ENCODE measurements at places on chromosomes 6 and 20. TPM values are rescaled to one million over a fixed set of nuclear protein-coding genes. Genes with fewer than 3 reads are reported as not detected.

DNA sequence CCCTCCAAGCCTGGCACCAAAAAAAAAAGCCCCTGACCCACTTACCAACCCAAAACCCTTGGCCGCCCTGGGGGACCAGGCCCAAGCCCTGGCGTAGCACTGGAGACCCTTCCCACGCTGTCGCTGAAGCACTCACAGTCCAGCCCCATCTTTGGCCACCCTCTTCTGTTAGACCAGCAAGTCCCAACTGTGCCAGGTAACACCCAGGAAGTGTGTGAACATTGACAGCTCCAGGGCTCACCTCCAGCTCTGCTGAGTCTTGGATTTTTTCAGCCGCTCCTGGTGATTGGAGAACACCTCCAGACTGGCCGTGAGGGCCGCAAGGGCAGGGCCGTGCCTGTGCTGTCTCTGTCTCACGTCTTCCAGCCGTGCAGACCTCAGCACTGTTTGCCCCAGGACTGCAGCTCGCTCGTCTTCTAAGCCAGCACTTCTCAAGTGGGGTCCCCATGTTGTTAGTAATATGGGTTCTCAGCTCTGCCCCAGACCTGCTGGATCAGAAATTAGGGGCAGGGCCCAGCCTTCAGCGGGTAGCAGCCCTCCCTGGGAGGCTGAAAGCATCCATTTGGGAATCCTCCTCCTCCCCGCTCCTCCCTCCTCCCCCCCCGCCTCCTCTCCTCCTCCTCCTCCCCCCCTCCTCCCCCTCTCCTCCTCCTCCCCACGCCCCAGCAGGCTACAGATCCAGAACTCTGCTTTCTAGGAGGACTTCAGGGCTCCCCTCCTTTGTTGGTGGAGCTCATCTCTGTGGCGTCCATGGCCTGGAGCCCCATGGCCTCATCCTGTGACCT lies 18.1 kb downstream of the NPEPL1 start:
- no peak for DNase-seq

- no peak for DNase-seq
These were observed 126.8 kb upstream of the SAMD5 start for GRCh38 chr6:147381712-147382111.

GRCh38 chr20:18734525-18735189 lies 78.9 kb upstream of the SCP2D1 start:
- no peak for DNase-seq

GRCh38 chr20:60294632-60295031 lies 336.4 kb downstream of the CDH26 start:
- no peak for DNase-seq

DNA sequence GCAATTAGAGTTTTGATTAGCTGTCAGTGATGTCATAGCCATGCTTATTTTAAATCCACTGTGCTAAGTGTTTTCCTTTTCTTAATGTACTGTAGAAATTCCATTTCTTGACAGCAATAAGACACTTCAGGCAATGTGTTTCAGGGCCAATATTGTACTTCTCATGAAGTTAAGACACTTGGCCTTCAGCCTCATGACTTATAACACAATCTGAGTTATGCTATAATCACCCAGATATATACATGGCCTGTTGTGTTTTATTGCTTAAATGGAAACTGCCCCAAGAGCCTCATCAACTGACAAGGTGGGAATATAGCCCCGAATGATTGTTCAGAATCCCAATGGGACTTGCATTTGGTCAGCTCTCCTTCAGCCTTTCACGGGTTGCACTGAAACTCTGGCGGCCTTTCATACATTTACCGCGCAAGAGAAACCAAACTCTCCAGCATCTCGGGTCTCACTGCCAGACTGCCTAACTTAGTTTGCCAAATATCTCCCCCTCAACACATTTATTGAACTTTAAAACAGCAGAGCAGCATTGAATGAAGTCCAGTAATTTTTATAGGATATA lies 44.2 kb upstream of the TBX18 start:
- no peak for DNase-seq

GRCh38 chr6:27145731-27146455 lies 101.6 kb upstream of the PRSS16 start:
- peak; percentile 86 for DNase-seq

- no peak for DNase-seq
These were observed 13.5 kb upstream of the PREX1 start for GRCh38 chr20:48841196-48841874.

GRCh38 chr20:22974354-22974753 lies 60.8 kb upstream of the SSTR4 start:
- peak; percentile 49 for DNase-seq

GRCh38 chr6:71157345-71157744 lies 131.3 kb upstream of the OGFRL1 start:
- no peak for DNase-seq

- no peak for DNase-seq
These were observed 91.3 kb upstream of the TNFAIP3 start for GRCh38 chr6:137775720-137776119.

DNA sequence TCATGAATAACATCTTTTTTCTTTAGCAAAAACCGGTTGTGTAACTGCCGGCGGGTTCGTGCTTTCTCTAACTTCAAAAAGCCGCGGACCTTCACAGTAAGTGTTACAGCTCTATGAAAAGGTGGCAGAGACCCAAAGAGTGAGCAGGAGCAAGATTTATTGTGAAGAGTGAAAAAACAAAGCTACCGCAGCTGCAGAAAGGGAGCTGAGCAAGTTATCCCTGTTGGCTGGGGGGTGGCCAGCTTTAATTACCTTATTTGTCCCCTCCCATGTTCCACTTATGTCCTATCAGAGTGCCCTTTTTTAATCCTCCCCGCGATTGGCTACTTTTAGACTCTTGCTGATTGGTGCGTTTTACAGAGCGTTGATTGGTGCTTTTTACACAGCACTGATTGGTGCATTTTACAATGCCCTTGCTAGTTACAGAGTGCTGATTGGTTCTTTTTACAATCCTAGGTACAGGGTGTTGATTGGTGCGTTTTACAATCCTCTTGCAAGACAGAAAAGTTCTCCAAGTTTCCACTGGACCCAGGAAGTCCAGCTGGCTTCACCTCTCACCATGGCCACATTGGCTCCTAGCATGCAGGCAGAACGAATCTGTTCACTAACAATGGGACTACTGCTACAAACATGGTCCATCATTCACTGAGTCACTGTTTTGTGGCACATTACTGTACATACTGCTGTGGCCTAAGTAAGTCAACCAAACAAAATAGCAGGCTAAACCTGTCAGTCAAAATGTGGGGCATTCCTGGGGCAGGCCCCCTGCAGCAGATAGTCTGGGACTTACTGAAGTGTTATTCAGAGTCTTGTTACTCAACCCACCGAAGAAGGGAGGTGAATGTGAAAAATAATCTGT lies 52.8 kb downstream of the MYLIP start:
- no peak for DNase-seq

DNA sequence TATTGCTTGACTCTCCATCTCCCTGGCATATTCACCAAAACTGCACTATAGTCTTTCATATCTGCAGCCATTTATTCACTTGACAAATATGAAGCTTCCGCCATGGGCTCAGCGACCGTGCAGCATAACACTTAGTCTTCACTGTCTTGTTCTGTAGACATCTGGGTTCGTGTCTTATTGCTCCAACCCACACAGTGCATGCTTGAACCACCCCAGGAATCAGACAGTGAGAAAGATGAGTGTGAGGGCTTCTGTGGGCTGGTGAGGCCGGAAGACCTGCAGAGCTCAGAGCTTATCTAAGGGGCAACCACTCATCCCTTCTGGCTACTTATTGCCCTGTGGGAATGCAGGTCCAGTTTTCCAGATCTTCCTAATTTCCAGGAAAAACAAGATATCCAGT lies 19.9 kb upstream of the FAM50B start:
- no peak for DNase-seq

GRCh38 chr6:24595910-24596525 lies 50.0 kb downstream of the KIAA0319 start:
- no peak for DNase-seq

- DNase-seq: no peak
These were observed 75.9 kb upstream of the RALGAPA2 start for GRCh38 chr20:20788308-20788707.

DNA sequence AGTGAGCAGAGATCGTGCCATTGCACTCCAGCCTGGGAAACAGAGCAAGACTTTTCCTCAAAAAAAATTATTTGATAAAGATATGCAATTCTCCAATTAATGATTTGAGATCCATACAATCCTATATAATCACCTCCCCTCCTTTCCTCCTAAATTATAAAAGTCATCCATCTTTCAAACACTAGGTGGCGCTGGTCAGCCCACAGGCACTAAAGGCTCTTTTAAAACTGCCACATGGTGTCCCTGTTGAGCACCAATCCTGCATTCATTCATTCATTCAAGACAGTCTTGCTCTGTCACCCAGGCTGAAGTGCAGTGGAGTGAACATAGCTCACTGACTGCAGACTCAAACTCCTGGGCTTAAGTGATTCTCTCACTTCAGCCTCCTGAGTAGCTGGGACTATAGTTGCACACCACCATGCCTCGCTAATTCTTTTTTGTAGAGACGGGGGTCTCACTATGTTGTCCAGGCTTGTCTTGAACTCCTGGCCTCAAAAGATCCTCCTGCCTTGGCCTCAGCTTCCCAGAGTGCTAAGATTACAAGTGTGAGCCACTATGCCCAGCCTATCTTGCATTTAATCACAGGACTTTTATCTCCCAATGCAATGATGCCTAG lies 58.7 kb upstream of the SLC2A12 start:
- DNase-seq: peak; percentile 79

GRCh38 chr6:157659536-157660271 lies 163.3 kb upstream of the SNX9 start:
- no peak for DNase-seq

DNA sequence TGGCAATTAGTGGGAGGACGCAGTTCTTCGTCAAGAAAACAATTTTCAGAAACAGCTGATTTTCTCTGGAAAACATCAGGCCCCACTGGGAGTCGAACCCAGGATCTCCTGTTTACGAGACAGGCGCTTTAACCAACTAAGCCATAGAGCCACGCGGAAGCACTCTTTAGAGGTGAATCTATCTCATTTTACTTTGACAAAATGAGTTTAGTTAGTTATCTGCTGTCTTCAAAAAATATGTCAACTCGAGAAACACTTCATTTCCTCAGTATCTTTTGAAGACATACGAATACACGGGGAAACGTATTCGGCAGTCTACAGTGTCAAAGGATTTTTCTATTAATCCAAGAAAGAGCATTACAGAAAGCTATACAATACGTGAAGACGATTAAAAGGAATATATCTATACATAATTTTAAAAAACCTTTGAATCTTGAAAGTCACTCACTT lies 26.7 kb downstream of the GPX6 start:
- DNase-seq: peak; percentile 19

- no peak for DNase-seq
These were observed 34.1 kb downstream of the MEI4 start for GRCh38 chr6:77686931-77687330.

- DNase-seq: no peak
These were observed 267.1 kb upstream of the SGK1 start for GRCh38 chr6:134584847-134585516.

GRCh38 chr6:170147056-170147787 lies 143.7 kb downstream of the DLL1 start:
- DNase-seq: no peak

GRCh38 chr20:18995455-18995854 lies 181.9 kb downstream of the SCP2D1 start:
- no peak for DNase-seq

OOEP gene
- not detected for total RNA-seq

SYNE1 gene
- total RNA-seq: 2.7 TPM

HRH3 gene
- total RNA-seq: not detected

CRYBG1 gene
- total RNA-seq: 31.7 TPM

BMP5 gene
- not detected for total RNA-seq

MAS1 gene
- total RNA-seq: not detected

GPR63 gene
- not detected for total RNA-seq

RGS17 gene
- 1.3 TPM for total RNA-seq

TSHZ2 gene
- 0.05 TPM for total RNA-seq

LINC00237 gene
- not detected for total RNA-seq

DDRGK1 gene
- 45.8 TPM for total RNA-seq

Data from HT-29 (cell line).